Activated CD4-positive, alpha-beta T cell treated with anti-CD3 and anti-CD28 coated beads, Interleukin-2, amount 50 U/mL, for 4 hours (primary cell): ENCODE measurements at places on chromosomes 5 and 9.

GRCh38 chr9:70816316-70816715 is 305.1 kb downstream of the TRPM3 start:
- DNase-seq: no peak

- DNase-seq: no peak
Observed at GRCh38 chr5:143074414-143074996, 304.3 kb downstream of the ARHGAP26 start.

DNA sequence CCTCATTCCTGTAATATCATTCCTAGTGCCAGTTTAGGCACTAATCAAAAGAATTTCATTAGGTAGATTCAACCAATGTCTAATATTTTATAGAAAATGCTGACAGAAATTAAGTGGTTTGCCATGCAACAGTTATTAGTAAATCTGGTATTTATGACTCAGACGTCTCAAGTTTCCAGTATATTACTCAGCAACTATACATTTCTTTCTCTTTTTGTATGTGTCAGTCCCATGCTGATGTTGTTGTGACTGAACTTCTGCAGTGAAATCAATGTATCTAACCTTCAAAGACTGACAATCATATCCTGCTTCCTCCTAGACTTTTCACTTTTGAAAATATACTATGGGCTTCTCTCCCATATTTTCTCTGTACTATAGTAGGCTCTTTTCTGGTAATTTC is 822.5 kb downstream of the NR2F1-AS1 start:
- DNase-seq: no peak

GRCh38 chr9:83372957-83373356 is 165.2 kb downstream of the FRMD3 start:
- DNase-seq: no peak

DNA sequence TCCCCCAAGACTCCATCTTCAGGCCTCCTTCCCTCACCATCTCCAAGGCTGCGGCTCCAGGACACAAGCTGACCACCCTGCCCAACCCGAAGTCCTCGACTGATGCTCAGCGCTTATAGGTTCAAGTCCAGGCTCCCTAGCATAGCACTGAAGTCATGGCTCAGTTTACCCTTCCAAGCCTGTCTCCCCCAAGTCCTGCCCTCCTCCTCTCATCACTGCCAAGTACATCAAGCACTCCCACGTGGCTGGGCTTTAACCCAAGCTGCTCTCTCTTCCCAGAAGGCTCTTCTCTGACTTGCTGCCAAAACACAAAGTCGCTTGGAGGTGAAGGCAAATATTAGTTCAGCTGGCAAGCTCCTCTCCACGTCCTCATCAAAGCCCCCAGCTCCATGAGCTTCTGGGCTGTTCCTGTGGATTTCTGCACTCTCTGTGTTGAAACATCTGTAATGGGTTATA is 22.1 kb upstream of the MARCHF6 start:
- DNase-seq: no peak
